NCI-H510A treated with DMSO at 0.1 percent for 48 hours (cell line): ENCODE measurements at places on chromosomes 12 and 14.
A peak's percentile ranks its signal among the peaks of the same experiment; 100 is the strongest.

GRCh38 chr12:31324845-31325523, 966 bp downstream of the SINHCAF start:
- DNase-seq, result peak; percentile 32

DNA sequence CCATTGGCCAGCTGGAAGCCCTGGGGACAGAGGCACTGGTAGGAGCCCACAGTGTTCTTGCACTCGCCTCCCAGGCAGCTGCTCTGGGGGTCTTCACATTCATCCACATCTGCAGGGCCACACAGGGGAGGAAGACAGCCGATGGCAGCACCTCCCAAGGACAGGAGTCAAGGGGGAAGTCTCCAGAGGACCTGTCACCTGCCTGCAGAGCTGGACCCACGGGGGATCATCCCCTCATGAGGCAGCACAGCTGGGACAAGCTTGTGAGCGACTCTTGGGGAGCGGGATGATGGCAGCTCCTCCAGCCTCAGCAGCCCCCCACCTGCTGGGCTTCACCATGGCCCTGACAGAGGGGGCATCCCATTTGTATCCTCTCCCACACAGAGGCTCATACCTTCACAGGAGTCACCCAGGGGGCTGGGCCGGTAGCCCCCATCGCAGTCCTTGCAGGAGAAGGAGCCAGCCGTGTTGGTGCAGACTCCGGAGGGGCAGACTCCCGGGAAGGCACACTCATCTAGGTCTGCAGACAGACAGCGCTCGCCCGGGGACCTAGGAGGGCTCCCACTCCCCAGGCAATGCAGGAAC, 15.4 kb downstream of the ISCA2 start:
- DNase-seq, result no peak

- DNase-seq, result no peak
These were observed 45.6 kb downstream of the STAB2 start for GRCh38 chr12:103632554-103633216.

DNA sequence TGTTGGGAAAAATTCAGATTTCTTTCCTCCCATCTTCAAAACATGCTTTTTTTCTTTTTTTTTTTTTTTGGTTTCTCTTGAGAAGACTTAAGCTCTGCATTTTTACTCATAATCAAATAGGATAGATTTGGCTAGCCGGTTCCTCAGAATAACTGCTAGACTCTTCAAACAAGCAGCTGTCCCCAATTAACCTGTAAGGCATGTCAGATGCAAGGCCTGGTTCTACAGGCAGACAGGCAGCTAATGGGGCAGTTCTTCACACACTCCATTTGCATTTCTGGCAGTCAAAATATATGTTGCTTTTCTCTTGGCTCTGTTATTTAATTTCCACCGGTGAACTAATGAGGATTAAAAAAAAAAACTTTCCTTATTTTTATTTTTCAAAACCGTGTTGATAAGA, 228.0 kb upstream of the ATP2B1 start:
- DNase-seq, result no peak

DNA sequence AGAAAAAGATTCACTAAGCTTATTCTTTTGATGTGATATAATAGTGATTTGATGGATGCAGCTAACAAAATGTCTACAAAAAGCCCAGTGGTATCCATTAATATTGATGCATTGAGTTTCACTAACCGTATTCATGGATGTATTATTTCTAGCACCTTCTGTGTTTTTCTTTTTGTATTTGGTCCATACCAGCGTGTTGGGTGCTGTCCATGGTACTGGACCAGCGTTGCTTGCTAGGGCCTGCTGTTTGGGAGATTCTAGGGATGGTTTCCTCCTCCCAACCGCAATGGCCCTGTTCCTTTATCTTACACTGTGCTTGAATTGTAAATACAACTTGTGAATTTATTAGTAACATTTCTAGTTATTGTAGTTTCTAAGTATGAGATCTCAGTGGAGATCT, 31.7 kb downstream of the ANO4 start:
- no peak for DNase-seq
